ENCODE measurements at places on chromosomes 11 and 22. TPM values are rescaled to one million over a fixed set of nuclear protein-coding genes. Genes with fewer than 3 reads are reported as not detected.

DNA sequence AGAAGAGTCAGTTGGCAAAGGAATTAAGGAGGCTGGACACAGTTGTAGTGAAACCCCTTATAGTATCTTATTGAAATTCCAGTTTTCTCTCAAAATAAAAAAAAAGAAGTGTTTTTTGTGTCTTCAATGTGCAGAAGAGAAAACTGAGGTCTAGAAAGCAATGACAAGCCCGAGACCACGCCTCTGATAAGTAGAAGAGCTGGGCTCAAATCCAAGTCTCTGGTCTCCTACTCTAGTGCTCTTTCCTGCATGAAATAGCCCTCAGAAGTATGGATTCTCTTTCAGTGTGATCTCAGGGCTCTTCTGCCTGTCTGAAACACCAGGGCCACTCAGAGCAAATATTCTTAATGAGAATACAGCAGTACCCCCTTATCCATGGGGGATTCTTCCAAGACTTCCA is 200.9 kb downstream of the KIF18A start:
- H3K27me3 ChIP-seq, result no peaks in the 10 kb centered on the region
- H3K4me3 ChIP-seq, result no peak overlapping the region
- H3K36me3 ChIP-seq, result no peaks in the 10 kb centered on the region

DNA sequence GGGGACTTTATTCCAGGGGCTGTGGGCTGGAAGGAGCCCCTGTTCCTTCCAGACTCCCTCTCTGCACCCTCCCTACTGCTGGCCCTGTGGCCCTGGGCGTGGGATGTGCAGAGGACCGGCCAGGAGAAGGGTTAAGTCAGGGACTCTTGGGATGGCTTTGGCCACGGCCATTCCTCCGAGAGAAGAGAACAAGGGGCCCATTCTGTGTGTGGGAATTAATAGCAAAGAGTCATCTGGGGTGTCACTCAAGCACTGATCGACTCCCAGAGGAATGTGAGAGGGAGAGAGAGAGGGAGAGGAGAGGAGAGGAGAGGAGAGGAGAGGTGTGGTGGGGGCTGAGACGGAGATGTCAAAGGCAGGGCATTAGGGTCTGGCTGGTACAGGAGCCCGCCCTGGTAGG is 14.2 kb upstream of the SOX10 start:
- no peaks in the 10 kb centered on the region for H3K36me3 ChIP-seq
- H3K27ac ChIP-seq, result peak overlapping the region; percentile 92
- no peak overlapping the region for H3K4me3 ChIP-seq
- DNase-seq, result no peak
- peaks cover 1% of the 10 kb centered on the region for H3K27me3 ChIP-seq
- H3K4me1 ChIP-seq, result peaks cover 63% of the 10 kb centered on the region

- peak overlapping the region; percentile 90 for H3K27ac ChIP-seq
- peaks cover 74% of the 10 kb centered on the region for H3K4me1 ChIP-seq
- DNase-seq, result no peak
- H3K27me3 ChIP-seq, result peaks cover 12% of the 10 kb centered on the region
Observed at GRCh38 chr11:48006301-48006992, 26.1 kb downstream of the PTPRJ start.

GRCh38 chr11:67309166-67309565 is 5.8 kb downstream of the SSH3 start:
- no peak overlapping the region for H3K27ac ChIP-seq
- H3K4me1 ChIP-seq, result peaks cover 19% of the 10 kb centered on the region
- H3K36me3 ChIP-seq, result peaks cover 3% of the 10 kb centered on the region
- no peak for DNase-seq
- no peak overlapping the region for H3K4me3 ChIP-seq
- peaks cover 4% of the 10 kb centered on the region for H3K27me3 ChIP-seq

GRCh38 chr11:59841514-59841913 is 3.8 kb downstream of the CBLIF start:
- H3K27me3 ChIP-seq, result peaks cover 3% of the 10 kb centered on the region
- H3K36me3 ChIP-seq, result no peaks in the 10 kb centered on the region
- no peak for DNase-seq
- H3K4me1 ChIP-seq, result no peaks in the 10 kb centered on the region
- H3K27ac ChIP-seq, result no peak overlapping the region

SLC35F2 gene
- polyA plus RNA-seq, result 3.9 TPM

ZNF214 gene
- polyA plus RNA-seq, result not detected

TOP3B gene
- 8.4 TPM for polyA plus RNA-seq

OPCML gene
- polyA plus RNA-seq, result not detected

GRCh38 chr11:31414338-31414737 is 44.7 kb downstream of the DNAJC24 start:
- no peak for DNase-seq
- peaks cover 20% of the 10 kb centered on the region for H3K36me3 ChIP-seq
- no peaks in the 10 kb centered on the region for H3K27me3 ChIP-seq
- no peak overlapping the region for H3K27ac ChIP-seq
- no peaks in the 10 kb centered on the region for H3K4me1 ChIP-seq

- no peak overlapping the region for H3K27ac ChIP-seq
- peaks cover 4% of the 10 kb centered on the region for H3K27me3 ChIP-seq
- DNase-seq, result no peak
- no peaks in the 10 kb centered on the region for H3K36me3 ChIP-seq
- H3K4me1 ChIP-seq, result no peaks in the 10 kb centered on the region
Observed at GRCh38 chr11:75627906-75628668, 40.8 kb downstream of the MAP6 start.

GRCh38 chr22:23772649-23773473 is at the start of gene MMP11:
Gene MMP11 (plus strand): TSS chr22:23772849. CDS start chr22:23772871, 22 bp downstream.
- H3K27ac ChIP-seq, result no peak within 1 kb of the TSS
- peak within 1 kb of the TSS; percentile 75 for H3K4me3 ChIP-seq
- DNase-seq, result peak; percentile 48
- H3K36me3 ChIP-seq, result no peaks in the 10 kb centered on the region

- H3K4me1 ChIP-seq, result no peaks in the 10 kb centered on the region
- no peak overlapping the region for H3K4me3 ChIP-seq
- H3K27me3 ChIP-seq, result no peaks in the 10 kb centered on the region
- no peak for DNase-seq
- no peak overlapping the region for H3K27ac ChIP-seq
- no peaks in the 10 kb centered on the region for H3K36me3 ChIP-seq
Observed at GRCh38 chr22:24444729-24445466, 17.5 kb downstream of the ADORA2A start.

UBQLNL gene
- polyA plus RNA-seq, result not detected

DNA sequence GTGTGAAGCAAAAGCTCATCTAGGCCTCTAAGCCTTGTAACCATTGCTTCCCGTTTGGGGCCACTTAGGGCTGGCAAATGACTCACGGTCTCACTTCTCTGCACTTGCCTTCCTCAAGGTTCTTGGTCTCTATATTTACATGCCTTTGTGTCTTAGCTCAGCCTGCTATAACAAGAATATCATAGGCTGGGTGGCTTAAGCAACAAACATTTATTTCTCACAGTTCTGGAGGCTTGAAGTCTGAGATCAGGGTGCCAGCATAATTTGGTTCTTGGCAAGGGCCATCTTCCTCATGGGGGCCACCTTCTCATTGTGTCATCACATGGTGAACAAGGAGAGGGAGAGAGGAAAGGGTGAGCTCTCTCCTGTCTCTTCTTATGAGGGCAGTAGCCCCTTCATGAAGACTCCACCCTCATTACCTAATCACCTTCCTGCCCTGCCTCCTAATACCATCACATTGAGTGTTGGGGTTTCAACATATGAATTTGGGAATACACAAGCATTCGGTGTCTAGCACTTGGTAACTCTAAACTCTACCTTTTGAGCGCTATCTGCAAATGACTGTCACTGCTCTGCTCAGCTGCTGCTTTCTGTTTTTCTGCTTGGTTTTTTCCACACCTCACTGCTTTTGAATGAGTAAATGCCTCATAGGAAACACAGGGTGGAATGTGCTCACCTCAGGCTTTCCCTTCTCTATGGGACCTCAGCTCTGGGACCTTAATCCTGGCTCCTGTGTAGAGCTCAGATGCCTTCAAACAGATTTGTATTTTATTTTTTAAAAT is 16.2 kb upstream of the ME3 start:
- no peak for DNase-seq
- H3K4me1 ChIP-seq, result no peaks in the 10 kb centered on the region
- H3K36me3 ChIP-seq, result no peaks in the 10 kb centered on the region
- no peak overlapping the region for H3K27ac ChIP-seq
- H3K4me3 ChIP-seq, result no peak overlapping the region

DNA sequence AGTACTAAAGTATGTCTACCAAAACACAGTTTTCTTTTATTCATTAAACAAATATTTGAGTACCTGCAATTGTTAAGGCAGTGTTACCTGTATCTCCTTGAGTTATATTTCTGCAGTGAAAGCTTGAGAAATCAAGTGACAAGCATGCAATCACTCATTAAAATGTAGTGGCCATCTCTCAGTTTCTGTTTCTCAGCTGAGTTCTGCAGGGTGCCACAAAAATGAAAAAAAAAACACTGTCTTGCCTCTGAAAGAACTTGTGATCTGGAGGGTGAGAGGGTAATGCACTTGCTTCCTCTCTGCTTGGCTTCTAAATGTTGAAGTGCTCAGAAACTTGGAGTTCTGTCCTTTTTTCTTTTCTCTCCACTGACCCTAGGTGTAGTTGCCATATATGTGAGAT is 6.8 kb downstream of the QSER1 start:
- H3K27ac ChIP-seq, result peak overlapping the region; percentile 81
- no peaks in the 10 kb centered on the region for H3K36me3 ChIP-seq
- no peaks in the 10 kb centered on the region for H3K27me3 ChIP-seq
- no peak for DNase-seq

DNA sequence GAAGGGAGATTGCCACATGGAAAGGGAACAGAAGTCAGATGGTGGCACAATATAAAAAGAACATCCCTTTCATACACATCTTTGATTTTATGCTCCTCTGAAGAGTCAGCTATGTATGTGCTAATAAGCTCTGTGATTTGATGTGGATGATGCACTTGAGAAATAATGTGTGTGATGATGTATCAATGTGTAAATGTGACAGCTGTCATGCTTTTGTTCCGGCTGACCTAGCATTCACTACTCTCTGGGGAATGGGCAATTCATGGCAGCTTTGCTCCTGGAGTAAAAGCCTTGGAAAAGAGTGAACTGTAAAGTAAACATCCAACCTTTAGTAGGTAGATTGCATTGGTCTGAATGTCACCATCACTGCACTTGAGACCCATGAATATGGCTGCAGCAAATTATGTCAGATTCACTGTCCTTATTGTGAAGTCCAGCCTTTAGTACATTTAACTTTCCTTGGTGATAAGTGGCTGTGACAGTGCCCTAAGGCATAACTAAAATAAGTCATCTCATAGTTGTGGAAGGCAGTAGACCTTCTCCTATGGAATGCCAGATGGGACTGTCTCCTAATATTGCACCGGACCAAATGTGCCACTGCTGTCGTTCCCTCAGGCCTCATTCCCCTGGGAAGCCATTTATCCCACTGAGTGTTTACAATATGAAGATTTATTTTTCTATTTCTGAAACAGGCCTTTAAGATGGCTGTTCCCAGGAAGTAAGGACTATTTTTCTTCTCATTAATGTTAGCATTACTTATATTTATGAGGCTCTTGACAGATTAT is 178.2 kb upstream of the CCDC90B start:
- H3K27ac ChIP-seq, result no peak overlapping the region
- no peaks in the 10 kb centered on the region for H3K36me3 ChIP-seq
- H3K27me3 ChIP-seq, result no peaks in the 10 kb centered on the region

GRCh38 chr11:10405865-10406592 is 49.0 kb upstream of the AMPD3 start:
- no peaks in the 10 kb centered on the region for H3K27me3 ChIP-seq
- no peak overlapping the region for H3K4me3 ChIP-seq

- peaks cover 2% of the 10 kb centered on the region for H3K4me1 ChIP-seq
- no peaks in the 10 kb centered on the region for H3K36me3 ChIP-seq
- H3K4me3 ChIP-seq, result no peak overlapping the region
- no peak overlapping the region for H3K27ac ChIP-seq
- peak; percentile 17 for DNase-seq
Observed at GRCh38 chr22:20155330-20156041, 4.6 kb upstream of the CCDC188 start.

ABCC8 gene
- not detected for polyA plus RNA-seq

DNA sequence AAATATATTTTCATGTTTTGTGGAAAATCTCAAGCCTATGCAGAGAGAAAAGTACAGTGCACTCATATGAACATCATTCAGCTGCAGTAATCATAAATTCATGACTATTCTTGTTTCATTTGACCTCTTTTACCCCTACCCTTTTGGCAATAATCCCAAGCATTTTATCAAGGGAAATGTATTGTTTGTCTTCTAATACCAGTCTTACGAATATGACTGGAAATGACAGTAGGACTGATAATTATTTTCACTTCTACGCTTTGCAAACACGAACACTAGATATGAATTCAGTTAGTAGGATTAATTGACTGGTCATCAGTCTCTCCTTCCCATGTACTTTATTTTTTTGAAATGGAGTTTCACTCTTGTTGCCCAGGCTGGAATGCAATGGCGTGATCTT is 90.3 kb downstream of the MTMR3 start:
- H3K27me3 ChIP-seq, result peaks cover 1% of the 10 kb centered on the region
- peaks cover 11% of the 10 kb centered on the region for H3K4me1 ChIP-seq
- DNase-seq, result no peak
- H3K4me3 ChIP-seq, result no peak overlapping the region
- H3K36me3 ChIP-seq, result peaks cover 9% of the 10 kb centered on the region

CYTH4 gene
- polyA plus RNA-seq, result 42.5 TPM

DNA sequence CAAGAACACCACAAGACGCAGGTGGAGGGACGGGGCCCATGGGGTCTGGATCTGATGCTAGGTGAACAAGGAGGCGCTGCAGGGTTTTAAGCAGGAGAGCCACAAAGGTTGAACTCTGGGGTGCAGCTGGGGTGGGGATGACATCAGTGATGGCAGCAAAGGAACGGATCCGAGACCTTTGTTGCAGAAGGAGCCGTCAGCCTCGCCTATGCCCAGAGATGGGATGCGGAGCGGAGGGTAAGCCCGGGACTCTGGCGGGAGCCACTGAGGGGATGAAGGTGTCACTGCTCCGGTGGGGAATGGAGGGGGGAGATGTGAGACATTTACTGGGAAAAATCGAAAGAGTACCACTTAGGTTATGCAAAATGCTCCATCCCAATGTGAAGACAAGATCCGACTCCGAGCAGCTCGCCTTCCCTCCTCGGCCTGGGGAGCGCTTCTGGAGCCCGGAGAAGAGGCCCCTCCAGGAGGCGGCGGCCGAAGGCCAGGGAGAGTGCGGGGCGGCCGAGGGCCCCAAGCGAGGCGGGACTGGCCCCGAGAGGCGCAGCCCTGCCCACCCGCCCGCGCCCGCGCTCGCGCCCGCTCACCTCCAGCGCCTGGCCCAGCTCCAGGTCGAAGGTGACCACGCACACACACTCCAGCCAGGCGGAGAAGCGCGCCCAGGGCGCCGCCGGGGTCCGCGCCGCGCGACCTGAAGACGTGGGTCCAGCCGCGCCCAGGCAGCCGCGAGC is 422 bp downstream of the DENND6B start:
- peaks cover 3% of the 10 kb centered on the region for H3K27me3 ChIP-seq
- peak overlapping the region; percentile 19 for H3K27ac ChIP-seq

DNA sequence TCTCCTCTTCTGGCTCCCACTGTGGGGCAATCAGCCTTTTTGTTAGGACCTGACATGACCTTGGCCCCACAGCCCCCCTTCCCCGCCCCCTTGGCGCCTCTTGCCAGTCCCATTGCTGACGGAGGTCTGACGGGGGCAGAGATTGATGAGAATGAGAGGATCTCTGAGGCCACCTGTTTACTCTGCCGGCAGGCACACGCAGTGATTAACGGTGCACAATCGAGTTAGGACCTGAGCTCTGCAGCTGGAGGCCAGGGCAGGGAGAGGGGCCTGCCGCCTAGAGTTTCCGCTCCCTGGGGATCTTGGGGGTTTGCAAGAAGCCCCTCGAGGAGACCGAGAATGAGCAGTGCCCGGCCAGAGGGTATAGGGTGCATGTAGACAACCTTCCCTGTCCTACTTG is 6.8 kb upstream of the CHRM1 start:
- H3K36me3 ChIP-seq, result no peaks in the 10 kb centered on the region
- peaks cover 46% of the 10 kb centered on the region for H3K27me3 ChIP-seq
- H3K27ac ChIP-seq, result no peak overlapping the region
- no peak overlapping the region for H3K4me3 ChIP-seq
- H3K4me1 ChIP-seq, result peaks cover 14% of the 10 kb centered on the region
